ENCODE measurements at places on chromosomes 3 and 15.

DNA sequence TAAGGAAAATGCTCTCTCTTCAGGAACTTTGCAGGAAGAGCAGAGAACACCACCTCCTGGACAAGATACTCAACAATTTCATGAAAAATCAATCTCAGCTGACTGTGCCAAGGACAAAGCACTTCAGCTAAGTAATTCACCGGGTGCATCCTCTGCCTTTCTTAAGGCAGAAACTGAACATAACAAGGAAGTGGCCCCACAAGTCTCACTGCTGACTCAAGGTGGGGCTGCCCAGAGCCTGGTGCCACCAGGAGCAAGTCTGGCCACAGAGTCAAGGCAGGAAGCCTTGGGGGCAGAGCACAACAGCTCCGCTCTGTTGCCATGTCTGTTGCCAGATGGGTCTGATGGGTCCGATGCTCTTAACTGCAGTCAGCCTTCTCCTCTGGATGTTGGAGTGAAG is 200.5 kb downstream of the AKAP13 start:
- H3K4me3 ChIP-seq, result peak overlapping the region; percentile 82
- H3K36me3 ChIP-seq, result peaks cover 41% of the 10 kb centered on the region
- peaks cover 63% of the 10 kb centered on the region for H3K4me1 ChIP-seq
- peak overlapping the region; percentile 98 for H3K27ac ChIP-seq

GRCh38 chr3:122082357-122082756 is 27.2 kb downstream of the CD86 start:
- H3K36me3 ChIP-seq, result no peaks in the 10 kb centered on the region
- peaks cover 3% of the 10 kb centered on the region for H3K27me3 ChIP-seq
- H3K4me3 ChIP-seq, result no peak overlapping the region
- H3K4me1 ChIP-seq, result peaks cover 37% of the 10 kb centered on the region
- H3K27ac ChIP-seq, result peak overlapping the region; percentile 4

DNA sequence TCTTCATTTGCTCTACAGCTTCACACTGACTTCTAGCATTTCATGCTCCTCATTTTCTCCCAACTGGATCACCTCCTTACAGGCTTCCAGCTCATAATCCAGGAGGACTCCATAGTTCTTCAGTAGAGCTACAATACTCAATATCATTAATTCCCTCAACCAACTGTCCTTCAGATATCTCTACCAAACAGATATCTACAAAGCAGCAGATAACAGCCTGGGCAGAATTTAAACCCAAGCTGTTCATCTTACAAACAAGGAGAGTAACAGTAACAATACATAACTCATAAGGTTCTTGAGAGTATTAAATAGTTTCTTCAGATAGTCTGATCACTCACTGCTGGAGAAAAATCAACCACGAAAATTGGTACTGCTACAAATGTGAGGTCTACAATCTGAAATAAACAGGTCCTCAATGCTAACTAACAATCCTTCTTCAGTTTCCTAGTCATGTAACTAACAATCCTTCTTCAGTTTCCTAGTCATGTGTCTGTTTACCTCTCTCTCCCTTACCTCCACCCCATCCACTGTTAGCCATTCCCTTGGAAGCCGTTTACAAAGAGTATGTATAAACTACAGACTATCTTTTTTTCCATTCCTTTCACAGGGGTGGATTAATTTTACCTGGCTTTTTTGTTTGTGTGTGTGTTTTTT is 5.0 kb downstream of the PEAK1 start:
- no peak for DNase-seq
- H3K27me3 ChIP-seq, result no peaks in the 10 kb centered on the region
- H3K36me3 ChIP-seq, result peaks cover 6% of the 10 kb centered on the region
- peaks cover 29% of the 10 kb centered on the region for H3K4me1 ChIP-seq
- H3K4me3 ChIP-seq, result no peak overlapping the region

GRCh38 chr3:127093312-127093711 is 99.6 kb upstream of the PRR23E start:
- no peaks in the 10 kb centered on the region for H3K27me3 ChIP-seq
- no peak overlapping the region for H3K4me3 ChIP-seq
- no peak overlapping the region for H3K27ac ChIP-seq

DNA sequence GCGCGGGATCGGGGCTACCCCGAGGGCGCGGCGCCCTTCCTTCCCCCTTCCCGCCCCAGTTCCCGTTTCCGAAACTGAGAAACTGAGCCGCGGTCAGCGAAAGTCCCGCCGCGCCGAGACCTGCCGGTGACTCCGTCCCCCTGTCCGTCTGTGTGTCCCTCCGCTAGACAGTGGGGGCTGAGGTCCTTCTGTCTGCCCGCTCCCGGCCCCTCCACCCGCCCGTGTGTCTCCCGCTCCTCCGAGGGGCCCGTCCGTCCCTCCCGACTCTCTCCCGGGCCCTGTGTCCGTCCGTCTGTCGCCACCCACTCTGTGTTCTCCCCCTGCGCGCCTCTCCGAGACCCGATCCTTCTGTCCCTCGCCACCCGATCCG is 426 bp downstream of the PRKCD start:
- DNase-seq, result no peak
- H3K4me3 ChIP-seq, result peak overlapping the region; percentile 87
- H3K27ac ChIP-seq, result peak overlapping the region; percentile 90
- peaks cover 13% of the 10 kb centered on the region for H3K36me3 ChIP-seq

Measured in activated CD4-positive, alpha-beta T cell treated with anti-CD3 and anti-CD28 coated beads, Interleukin-2, amount 10 ng/mL, durations not matched to agents 24 days and 14 days (primary cell).